Activated T-helper 17 cell treated with anti-CD3 and anti-CD28 coated beads, Interleukin-2, amount 50 U/mL, for 72 hours (primary cell): ENCODE measurements at places on chromosomes 11 and 22.

GRCh38 chr22:44834065-44834464, 81.7 kb downstream of the ARHGAP8 start:
- peaks cover 8% of the 10 kb centered on the region for H3K27me3 ChIP-seq
- H3K27ac ChIP-seq, result no peak overlapping the region
- no peaks in the 10 kb centered on the region for H3K36me3 ChIP-seq
- no peaks in the 10 kb centered on the region for H3K4me1 ChIP-seq

DNA sequence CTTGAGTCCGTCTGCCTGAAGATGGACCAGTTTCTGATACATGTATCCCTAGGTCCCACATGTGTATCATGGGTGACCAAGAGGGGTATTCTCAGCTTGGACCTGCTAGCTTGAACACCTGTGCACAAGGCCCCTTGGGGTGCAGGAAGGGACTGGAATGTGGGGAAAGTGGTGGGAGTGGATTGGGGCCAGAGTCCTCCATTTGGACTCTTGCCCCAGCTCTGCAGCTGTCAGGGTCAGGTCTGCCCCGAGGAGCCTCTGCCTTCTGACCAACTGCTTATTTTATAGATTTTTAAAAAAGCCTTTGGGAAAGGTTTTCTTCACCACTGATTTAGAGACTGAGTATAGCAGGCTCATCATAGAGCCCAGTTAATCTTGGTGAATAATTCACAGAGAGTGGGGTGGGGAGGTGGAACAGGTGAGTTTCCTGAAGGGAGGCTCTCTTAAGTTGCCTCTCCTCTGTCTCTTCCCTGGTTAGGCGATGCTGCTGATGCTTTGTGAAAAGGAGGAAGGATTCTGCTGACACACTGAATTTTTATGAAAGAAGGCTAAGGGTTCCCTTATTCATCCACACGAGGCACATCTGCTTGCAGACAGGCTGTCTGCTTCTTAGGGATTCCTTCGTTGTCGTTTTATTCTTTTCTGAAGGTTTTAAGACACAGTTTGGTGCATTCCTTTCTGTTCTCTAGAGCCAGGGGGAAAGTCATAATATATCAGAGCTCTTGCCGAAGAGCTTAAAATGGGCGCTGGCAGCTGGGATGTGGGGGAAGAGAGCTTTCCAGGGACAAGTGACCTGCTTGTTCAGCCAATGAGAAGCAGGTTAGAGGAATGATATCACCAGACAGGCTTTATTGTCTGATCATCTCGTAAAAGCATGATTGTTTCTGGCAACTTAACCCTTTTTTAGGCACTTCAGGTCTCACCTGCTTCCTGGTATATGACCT, 19.9 kb downstream of the TRIM44 start:
- H3K27me3 ChIP-seq, result no peaks in the 10 kb centered on the region
- no peak overlapping the region for H3K4me3 ChIP-seq
- H3K27ac ChIP-seq, result peak overlapping the region; percentile 33
- H3K4me1 ChIP-seq, result peaks cover 29% of the 10 kb centered on the region
- H3K36me3 ChIP-seq, result peaks cover 34% of the 10 kb centered on the region
- no peak for ATAC-seq

DNA sequence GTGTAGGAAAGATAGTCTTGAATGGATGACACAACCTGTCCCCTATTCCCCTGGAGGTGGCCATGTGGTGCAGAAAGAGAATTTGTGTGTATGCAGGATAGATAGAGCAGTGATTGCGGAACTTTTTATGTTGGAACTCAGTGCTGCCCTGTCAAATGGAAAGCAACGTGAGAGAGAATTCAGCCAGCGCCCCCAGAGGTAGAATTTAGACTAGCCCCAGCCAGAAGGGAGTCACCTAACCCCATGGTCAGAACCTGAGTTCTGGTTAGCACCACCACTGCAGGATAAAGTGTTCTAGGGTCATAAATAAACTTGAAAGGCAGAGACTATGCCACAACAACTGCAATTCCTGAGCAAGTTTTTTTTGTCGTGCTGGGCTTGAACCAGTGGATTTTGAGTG, 152.9 kb upstream of the GRIA4 start:
- H3K27me3 ChIP-seq, result peaks cover 11% of the 10 kb centered on the region
- H3K27ac ChIP-seq, result no peak overlapping the region
- no peaks in the 10 kb centered on the region for H3K36me3 ChIP-seq
- H3K4me3 ChIP-seq, result no peak overlapping the region
- no peak for ATAC-seq
- H3K4me1 ChIP-seq, result no peaks in the 10 kb centered on the region

DNA sequence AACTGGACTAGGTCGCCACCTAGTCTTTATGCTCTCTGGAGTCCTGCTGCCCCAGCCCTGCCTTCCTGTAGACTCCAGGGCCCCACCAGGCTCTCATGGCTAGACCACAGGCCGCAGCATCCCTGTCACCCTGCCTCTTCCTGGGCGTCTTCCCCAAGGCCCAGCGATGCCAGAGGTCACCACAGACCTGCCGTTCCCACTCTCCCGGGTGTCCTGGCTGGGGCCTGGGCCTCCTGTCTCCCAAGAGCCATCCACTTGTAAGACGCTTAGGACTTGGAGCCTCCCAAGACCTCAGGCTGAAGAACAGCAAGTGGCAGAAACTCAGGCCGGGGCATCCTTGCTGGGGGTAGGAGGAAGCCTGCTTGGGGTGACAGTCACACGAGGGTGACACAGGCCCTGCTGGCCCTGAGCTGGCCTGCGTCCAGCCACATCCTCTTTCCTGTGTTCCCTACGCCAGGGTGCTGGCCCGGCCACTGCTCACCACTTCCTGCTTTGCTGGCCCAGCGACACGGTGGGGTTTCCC, 2.0 kb upstream of the TCIRG1 start:
- H3K36me3 ChIP-seq, result peaks cover 28% of the 10 kb centered on the region
- H3K4me3 ChIP-seq, result peak overlapping the region; percentile 62
- H3K27ac ChIP-seq, result peak overlapping the region; percentile 91
- H3K27me3 ChIP-seq, result no peaks in the 10 kb centered on the region
- H3K4me1 ChIP-seq, result peaks cover 8% of the 10 kb centered on the region
- ATAC-seq, result peak; percentile 53

GRCh38 chr11:16603890-16604793, 134.3 kb upstream of the C11orf58 start:
- peaks cover 9% of the 10 kb centered on the region for H3K4me1 ChIP-seq
- H3K27me3 ChIP-seq, result peaks cover 53% of the 10 kb centered on the region
- H3K4me3 ChIP-seq, result peak overlapping the region; percentile 18
- peaks cover 9% of the 10 kb centered on the region for H3K36me3 ChIP-seq
- ATAC-seq, result no peak
